ENCODE measurements at places on chromosomes 5 and 9. TPM values are rescaled to one million over a fixed set of nuclear protein-coding genes. Genes with fewer than 3 reads are reported as not detected.

DNA sequence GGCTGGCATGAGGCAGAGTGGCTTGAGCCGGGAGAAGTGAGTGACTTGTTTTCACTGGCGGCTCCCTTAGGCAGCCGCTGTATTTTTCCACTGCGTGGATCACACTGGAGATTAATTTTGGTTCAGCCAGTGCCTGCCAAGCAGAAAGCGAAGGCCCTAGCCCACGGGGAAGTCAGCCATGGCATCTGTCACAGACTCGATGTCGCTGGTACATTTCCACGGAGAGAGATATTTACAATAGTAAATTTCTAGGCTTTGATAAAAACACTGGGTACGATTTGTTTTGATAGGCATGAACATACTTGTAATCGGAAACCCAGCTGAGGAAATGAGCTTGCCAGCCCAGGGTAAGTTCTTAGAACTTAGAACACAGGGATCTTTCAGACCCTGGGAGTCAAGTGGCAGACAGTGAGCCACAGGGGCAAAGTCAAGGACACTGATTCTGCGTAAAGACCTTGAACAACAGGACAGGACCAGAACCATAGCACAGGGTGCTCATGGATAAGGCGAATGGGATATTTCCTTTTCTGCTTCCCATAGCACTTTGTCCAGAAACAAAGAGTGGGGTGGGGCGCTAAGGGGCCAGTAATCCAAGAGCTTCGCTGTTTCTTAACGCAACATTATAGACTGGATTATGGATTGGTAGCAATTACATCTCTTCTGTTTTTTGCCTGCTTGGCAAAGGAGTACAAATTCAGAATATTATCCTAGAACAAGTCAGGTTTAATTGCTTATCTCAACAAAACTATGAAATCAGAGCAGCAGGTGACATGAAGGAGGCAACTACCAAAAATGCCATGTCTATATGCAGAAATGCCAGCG, 4.5 kb downstream of the DUSP1 start:
- no peaks in the 10 kb centered on the region for H3K27me3 ChIP-seq
- DNase-seq: no peak
- H3K4me1 ChIP-seq: peaks cover 30% of the 10 kb centered on the region
- peaks cover 28% of the 10 kb centered on the region for H3K36me3 ChIP-seq
- no peak overlapping the region for H3K4me3 ChIP-seq

- no peak overlapping the region for H3K4me3 ChIP-seq
- no peaks in the 10 kb centered on the region for H3K36me3 ChIP-seq
- H3K27me3 ChIP-seq: no peaks in the 10 kb centered on the region
These were observed 1107.9 kb downstream of the PTPRD start for GRCh38 chr9:9504869-9505268.

DNA sequence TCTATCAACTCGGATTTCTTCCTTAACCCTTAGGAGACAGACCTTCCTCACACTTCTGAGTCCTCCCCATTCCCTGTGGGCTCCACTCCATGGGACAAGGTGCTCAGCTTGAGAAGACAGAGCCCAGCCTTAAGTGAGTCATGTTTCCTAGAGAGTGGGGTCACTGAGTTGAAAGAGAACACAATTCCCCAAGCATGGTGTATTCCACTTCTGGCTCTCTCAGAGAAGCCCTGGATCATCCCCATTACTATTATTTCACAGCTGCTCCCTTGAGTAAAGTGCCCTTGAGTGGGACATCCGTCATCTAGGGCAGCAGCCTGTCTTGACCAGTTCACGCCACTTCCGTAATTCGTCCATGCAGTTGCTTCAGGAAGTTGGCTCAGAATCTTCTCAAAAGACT, 604.8 kb downstream of the BNC2 start:
- H3K27ac ChIP-seq: no peak overlapping the region
- H3K36me3 ChIP-seq: no peaks in the 10 kb centered on the region
- H3K4me3 ChIP-seq: no peak overlapping the region
- no peaks in the 10 kb centered on the region for H3K27me3 ChIP-seq

GRCh38 chr5:156681265-156681664, 168.8 kb upstream of the PPP1R2B start:
- no peaks in the 10 kb centered on the region for H3K4me1 ChIP-seq
- H3K27ac ChIP-seq: no peak overlapping the region

DNA sequence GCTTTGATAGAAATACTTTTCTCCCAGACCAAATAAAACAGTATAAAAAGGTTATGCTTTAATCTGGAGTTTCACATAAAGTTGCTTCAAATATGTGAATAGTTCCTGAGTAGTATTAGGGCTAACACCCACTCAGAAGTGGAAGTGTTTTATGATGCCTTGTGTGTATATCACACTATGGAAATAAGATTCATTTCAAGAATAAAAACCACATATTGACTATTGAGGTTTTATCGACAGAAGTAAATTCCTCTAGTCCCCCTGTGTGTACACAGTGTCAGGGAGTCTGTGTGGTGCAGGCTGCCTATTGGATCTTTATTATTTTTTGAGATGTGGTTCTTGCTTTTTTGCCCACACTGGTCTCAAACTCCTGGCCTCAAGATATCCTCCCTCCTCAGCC, 20.8 kb upstream of the LRRTM2 start:
- no peak overlapping the region for H3K27ac ChIP-seq
- H3K27me3 ChIP-seq: no peaks in the 10 kb centered on the region
- DNase-seq: no peak
- H3K4me3 ChIP-seq: no peak overlapping the region
- no peaks in the 10 kb centered on the region for H3K36me3 ChIP-seq

WDR31 gene
- 0.76 TPM for total RNA-seq
